ENCODE measurements at places on chromosomes 2 and 18.

DNA sequence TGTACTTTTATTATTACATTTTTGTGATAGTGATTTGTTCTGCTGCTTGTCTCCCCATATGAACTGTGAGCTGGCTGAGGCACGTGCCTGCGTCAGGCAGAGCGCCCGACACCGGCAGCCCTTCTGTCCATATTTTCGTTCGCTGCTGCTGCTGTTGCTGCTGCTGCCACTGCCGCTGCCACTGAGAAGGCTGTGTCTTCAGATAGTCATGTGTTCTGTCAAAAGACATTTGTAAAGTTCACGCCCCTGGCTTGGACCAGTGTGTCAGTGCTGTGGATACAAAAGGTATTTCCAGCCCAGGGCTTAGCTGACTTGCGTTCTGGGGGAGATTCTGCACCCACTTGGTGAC lies 47.0 kb downstream of the TWIST2 start:
- DNase-seq: no peak

DNA sequence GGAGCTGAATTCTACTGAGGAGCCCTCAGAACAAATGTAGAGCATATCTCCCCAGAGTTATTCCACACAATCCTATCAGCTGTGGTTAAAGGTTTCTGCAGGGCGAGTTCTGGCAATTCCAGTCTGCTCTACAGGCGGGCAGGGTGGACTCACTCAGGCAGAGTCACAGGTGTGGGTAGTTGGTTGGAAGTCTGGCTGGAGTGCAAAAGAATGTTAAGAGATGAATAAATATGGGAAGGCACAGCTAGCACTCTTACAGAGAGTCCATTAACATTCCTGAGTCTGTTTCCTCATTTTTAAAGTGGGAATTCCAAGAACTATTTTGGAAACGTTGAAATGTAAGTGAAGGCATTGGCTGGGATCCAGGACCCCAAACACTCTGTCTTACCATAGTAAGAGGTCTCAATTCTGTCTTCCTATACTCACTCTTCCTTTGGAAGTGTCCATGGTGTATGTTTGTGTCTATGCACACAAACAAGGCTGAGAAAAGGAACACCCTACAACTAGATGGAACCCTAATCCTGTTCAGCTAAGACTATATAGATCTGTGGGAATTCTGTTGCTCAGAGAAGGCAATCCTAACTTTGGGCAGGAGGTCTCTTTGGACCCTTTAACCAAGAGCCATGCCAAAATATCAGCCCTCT lies 63.3 kb upstream of the AQP4 start:
- no peak for DNase-seq

DNA sequence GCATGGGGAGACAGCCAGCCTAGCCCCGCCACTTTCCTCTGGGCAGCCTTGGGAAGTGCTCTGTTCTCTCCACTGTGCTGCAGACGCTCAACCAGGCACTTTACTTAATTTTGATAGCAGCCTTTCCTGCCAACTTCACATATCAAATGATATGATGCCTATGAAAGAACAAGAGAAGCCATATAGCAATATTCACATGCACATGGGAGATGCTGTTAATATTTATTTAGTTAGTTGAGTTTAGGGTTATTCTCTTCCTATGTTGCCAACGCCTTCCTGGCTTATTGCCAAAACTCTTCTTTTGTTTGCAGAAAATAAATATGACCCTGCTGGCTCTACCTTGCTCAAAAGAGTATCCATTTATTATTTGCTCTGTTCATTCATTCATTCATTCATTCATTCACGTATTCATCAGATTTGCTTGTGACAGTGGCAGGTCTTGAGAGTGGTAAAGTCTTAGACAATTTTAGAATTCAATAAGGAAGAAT lies 99.3 kb downstream of the GATA6 start:
- DNase-seq: no peak

DNA sequence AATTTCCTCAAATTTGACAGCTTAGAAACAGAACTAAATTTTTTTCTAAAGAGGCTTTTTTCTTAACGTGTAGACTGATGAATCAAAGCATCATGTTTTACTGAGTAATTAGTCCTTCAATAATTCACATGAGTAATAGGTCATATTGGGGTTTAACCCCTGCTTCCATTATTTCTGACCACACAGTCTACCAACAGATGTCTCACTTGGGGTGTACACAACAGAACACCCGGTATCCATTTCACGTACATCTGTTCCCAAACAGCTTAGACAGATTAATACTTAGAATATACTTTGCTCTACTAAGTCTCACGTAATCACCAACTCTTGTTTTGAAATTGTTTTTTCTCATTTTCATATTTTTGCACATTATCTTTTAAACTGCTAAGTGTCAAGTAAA lies 14.8 kb downstream of the CERKL start:
- no peak for DNase-seq

GRCh38 chr2:207409517-207409916 lies 120.2 kb upstream of the CREB1 start:
- no peak for DNase-seq

GRCh38 chr2:216486708-216487107 lies 11.9 kb upstream of the RPL37A start:
- no peak for DNase-seq

- DNase-seq: no peak
These were observed 1.3 kb downstream of the TMEM163 start for GRCh38 chr2:134717286-134718022.

DNA sequence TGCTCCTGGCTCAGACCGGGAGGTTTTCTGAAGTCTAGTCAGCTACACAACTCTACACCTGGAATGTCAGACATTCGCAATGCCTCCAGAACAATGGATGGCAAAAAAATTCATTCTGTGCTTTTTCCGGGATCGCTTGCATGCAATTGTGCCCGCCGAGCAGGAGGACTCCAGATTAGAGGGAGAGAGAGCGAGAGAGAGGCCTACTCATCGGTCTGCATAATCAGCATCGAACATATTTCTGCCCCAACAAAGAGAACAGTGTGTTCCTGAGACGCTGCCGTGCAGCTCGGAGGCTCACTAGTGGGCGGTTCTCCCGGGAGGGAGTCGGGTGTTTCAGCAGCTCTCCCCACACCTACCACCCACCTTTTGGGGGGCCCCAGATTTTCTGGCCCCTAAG lies 117.1 kb downstream of the KLHL29 start:
- DNase-seq: no peak

- no peak for DNase-seq
These were observed 57.1 kb downstream of the LONRF2 start for GRCh38 chr2:100265226-100265625.

- no peak for DNase-seq
These were observed 22.0 kb upstream of the PELI1 start for GRCh38 chr2:64166212-64166611.

- DNase-seq: no peak
These were observed 108.5 kb downstream of the CDCA7 start for GRCh38 chr2:173462892-173463840.

GRCh38 chr2:48651158-48651790 lies 33.6 kb downstream of the GTF2A1L start:
- DNase-seq: peak; percentile 60

DNA sequence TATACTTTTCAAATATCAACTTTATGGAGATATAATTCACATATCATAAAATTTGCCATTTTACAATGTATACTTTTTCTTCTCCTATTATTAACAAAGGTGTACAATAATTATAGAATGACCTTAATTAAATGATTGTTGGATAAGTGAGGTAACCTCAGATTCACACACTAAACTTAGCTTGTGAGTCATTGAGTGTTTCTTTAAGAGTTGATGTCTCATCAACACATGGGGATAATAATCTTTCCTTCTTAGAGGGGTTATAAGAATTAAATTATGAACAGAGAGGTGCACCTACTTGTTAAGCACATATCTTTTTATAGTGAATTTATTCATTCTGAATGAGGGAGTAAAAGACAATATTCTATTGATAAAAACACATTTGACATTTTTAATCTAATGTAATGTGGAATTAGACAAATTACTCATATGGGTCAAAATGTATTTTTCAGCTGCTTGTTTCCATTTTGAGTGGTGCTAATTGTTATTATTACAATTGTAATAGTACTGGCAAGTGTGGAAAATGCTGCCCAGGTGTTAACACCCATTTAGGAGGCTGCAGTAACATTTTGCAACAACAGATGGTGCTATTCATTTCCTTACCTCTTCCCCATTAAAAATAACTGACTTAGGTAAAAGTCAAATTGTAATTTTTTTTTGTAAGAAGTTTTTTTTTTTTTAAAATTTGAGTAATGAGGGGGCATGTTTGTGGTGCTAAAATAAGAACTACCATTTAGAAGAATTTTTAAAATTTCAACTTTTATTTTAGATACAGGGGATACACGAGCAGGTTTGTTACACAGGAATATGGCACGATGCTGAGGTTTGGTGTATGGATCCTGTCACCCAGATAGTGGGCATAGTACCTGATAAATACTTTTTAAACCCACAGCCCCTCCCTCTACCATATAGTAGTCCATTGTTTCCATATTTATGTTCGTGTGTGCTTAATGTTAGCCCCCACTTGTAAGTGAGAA lies 32.1 kb upstream of the DYNAP start:
- DNase-seq: no peak

DNA sequence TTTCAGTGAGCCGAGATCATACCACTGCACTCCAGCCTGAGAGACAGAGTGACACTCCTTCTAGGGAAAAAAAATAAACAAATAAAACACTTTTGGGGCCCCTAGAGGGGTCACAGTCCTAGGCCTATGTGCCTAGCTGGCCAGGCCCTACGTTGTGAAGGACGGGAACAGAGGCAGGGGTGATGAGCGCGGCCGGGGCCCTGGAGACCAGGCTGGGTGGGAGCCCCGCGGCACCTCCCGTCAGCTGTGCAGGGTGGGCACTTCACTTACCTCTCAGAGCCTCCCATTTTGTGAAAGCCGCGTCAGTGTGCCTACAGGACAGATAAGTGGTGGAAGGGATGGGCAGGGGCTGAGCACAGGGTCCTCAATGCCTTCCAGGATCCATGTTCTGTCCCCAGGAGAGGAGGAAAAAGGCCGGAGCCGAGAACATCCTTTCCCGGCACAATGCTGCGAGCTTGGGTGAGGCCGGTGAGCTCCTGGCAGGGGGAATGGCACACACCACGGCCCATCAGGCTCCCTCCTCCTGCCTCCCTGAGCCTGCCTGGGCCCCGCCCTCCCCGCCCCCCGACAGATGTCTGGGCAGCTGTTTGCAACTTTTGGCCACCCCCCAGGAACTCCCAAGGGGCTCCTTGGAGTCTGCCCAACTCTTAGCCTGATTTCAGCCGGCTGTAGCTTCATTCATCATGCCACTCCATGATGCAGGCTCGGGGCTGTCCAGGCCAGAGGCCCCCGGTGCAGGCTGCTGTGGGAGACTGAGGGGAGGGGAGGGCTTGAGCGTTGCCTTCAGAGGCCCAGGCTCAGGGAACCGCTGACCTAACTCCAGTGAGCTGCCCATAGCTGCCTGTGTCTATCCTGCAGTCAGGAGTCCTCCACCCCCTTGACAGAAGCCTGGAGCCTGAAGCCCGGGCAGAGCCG lies 196.5 kb downstream of the TFCP2L1 start:
- DNase-seq: no peak

GRCh38 chr18:55097456-55098170 lies 138.4 kb upstream of the CCDC68 start:
- DNase-seq: no peak

DNA sequence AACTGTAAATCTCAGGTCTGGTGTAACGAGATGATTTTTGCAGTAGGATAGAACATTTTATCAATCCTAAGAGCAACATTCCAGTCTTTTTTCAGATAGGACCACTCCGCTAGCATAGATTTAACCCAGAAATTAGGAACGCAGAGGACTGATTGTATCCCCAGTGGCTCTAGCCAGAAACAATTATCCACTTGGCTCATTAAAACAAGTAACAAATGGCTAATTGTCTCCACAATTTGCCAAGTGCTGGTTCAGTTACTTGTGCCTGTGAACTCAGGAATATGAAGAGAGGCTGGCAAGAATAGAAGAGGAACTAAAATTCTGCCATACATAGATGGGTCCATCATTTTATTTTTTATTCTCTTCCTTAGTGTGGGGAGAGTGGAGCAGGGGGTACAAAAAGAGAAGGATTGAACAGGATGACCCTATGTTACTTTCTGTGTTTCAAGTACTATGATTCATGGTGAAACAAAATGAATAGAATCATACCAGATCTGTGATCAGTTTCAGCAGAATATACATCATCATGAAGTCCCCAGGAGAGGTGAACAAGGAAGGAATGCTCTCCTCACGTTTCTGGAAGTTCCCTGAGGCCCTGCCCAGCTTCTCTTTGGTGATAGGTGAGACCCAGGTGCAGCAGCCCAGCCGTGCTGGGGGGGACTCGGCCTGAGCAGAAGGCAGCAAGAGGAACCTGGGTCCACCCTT lies 121.6 kb downstream of the ARL4C start:
- no peak for DNase-seq

DNA sequence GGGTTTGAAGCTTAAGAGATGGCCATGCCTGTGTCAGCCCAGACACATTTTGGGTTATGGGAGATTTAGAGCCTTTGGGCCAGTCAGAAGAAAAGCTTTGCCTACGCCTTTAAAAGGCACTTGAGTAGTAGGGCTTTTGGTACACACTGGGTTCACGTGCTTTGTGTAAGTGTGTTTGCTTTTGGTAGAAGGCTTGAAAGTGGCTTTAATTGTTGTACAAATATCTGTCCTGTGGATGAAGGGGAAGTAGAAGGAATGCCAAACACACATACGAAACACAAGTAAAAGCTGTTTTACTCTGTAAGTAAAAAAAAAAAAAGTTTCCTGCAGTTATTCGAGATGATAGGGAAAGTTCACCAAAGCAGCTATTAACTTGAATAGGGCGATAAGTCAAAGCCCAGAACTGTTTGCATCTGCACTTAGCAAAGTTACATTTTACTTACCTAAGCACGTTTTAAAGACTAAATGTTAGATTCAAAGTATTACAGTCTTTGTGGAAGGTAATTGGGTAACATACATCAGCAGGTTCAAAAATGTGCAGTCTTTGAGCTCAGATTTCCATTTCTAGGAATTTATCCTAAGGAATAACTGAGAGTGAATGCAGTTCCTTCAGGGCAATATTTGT lies 75.4 kb downstream of the STK25 start:
- DNase-seq: no peak

DNA sequence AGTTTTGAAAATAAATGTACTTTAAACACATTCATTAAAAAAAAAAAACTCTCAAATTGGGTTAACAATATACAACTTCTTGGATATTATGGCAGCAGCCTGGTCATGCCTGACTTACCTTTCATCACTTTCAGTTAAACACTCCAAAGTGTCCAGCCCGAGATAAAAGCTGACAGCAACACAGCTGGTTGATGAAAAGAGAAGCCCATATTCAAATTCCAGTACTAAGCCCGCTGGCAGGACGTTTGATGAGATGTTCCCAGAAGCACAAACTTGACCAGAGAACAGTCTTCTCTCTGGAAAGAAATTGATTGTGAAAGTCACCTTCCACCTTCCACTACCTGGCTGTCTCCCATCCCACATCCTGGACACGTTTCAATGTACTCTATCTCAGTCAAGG lies 586.3 kb downstream of the TDRD15 start:
- DNase-seq: no peak
